Muscle of leg (tissue), 16 donors: ENCODE measurements at places on chromosomes 6 and 20.

- no peak for DNase-seq
Observed at GRCh38 chr6:127630800-127631199, 53.8 kb downstream of the C6orf58 start.

DNA sequence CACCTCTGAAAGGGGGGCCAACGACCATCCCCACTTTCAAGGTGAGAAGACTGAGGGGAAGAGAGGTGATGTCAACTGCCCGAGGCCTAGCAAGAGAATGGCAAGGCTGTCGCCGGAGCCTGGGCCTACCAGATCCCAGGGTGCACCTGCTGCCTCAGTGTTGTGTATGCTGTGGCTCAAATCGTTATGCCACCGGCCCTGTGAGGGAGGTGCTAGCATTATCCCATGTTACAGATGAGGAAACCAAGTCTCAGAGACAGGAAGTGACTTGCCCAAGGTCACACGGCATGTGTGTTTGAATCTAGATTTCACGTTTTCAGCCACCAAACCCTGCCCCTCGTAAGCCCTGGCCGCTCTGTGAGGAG is 152.5 kb downstream of the CEBPB start:
- DNase-seq: no peak

DNA sequence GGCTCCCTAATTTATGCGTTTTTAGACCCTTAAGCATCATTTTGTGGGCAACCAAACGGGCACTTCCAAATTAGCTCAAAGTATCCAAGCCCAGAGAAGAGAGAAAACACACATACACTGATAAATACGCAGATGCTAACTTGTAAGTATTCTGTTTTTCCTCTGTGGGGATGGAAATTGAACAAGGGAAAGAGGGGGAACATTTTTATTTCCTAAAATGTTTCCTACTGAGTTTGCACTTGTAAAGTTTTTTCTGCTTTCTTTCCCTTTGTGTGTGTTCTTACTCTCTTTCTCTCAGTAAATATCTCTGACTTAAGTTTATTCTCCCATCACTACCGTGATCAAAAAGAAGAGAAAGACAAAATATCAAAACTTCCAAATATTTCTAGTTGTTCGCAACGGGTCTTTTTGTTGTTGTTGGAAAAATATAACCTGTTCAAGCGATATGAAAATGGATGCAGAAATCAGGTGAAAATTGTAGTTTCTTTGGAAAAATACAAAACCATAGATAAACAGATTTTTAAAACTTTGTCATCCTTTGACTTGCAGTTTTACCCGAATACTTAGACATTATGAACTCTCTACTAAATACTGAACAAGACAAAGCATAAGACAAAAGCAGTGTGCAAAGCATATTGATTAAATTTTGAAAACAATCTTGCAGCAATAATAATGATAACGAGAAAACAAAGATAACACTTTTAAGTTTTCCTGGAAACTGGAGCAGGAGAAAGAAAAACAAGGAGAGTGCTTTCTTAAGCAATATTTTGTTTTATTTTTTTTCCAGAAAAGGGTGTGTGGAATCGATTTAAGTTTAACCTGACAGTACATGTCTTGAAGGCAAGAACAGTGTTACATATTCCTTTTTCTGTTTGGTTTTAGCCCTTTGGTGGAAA is 1.0 kb upstream of the NKX2-4 start:
- DNase-seq: peak; percentile 13

GRCh38 chr20:11777387-11778205 is 140.1 kb upstream of the BTBD3 start:
- DNase-seq: peak; percentile 22

DNA sequence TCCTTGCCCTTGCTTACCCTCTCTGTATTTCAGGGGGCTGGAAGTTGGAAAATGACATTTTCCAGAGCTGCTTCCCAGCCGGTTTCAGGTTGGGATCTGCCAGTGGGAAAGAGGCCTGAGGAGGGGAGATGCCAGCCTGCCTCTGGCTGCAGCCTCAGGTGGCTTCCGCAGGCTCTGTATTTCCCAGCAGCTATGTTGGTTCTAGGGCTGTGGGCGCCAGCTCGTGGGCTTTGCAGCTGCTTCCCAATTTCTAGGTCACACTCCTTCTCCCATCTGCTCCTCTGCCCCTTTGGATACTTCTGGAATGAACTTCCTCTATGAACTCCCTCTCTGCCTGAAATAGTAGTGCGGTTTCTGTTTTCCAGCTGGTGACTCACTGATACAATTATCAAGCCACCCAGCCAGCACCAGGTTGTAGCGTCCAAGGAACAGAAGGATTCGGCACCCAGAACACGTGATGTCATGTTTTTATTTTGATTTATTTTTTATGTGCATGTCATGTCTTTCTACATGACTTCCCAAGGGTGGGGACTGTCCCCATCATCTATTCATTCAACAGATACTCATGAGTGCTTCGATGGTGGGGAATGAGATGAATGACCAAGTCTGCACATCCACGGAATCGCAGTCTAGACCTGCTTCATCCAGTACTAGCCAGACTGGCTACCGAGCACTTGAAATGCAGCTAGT is 38.0 kb downstream of the TGM2 start:
- DNase-seq: peak; percentile 69

DNA sequence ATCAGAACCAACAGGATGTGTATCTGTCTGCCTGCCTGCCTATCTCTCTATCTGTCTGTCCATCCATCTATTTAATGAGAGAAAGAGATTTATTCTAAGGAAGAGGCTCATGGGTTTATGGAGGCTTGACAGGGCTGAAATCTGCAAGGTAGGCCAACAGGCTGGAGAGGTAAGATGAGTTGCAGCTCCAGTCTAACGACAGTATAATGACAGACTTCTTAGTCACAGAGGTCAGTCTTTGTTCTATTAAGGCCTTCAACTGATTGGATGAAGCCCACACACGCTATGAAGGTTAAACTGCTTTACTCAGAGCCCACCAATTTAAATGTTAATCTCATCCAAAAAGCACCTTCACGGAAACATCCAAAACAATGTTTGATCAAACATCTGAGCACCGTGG is 100.3 kb upstream of the ENPP5 start:
- DNase-seq: no peak

- no peak for DNase-seq
Observed at GRCh38 chr6:47844881-47845280, 63.0 kb downstream of the OPN5 start.

DNA sequence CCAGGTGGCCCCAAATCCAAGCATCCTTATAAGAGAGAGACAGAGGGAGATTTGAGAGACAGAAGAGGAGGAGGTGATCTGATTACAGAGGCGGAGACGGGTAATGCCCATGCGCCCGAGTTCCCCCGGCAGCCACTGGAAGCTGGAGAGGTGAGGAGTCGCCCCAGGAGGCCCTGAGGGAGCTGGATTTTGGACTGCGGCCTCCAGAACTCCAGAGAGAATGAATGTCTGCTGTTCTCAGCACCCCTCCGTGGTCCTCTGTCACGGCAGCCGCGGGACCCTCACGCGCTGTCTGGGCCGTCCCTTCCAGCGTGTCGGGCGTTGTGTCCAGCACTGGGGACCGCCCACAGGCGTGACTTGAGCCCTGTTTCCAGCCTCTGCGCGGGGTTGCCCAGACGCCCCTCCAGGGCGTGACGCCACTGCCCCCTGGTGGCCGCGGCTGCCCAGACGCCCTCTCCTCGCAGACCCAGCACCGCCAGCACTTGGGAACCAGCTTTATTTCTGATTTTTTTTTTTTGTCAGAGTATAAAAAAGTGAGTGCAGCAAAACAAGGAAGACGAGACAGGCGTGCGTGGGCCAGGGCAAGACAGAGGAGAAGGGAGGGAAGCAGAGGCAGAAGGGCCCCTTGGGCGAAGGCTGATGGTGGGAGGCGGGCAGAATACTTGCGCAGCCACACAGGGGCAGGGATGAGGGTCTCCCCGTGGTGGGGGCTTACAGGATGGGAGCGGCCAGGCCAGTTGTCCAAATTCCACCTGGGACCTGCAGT is 4.1 kb upstream of the ZNF512B start:
- peak; percentile 92 for DNase-seq

DNA sequence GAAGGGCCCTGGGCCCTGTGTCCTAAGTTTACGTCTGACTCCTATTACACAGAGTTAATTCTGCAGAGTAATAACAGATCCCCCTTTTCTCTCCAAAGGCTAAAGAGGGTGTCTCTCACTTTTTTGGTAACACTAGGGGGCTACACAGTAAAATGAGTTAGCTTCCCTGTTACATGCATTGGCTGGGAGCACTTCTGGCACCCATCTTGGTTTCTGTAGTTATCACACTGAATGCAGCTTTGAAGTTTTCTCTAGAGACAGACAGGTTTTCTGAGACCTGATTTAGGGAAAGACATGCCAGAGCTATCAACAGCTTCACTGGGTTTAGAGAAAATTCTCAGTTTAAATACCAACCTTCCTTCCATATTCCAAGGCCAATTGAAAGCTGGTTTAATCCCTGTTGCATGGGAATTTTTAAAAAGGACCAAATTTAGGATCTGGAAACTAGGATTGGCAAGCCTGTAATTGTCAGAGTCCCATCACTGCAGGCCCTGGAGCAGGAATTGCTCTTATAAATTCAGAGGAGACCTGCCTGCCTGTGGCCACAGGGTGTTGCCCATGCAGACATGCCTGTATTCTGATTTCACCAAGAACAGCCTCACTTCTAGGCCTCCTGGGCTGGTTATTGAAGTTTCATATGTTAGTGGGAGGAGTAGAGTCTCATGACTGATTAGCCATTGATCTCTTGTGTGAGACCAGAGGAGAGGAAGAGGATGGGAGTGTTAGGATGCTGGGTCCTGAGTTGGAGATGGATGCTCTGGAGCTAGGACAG is 29.4 kb downstream of the RNF8 start:
- DNase-seq: no peak

- no peak for DNase-seq
Observed at GRCh38 chr6:124434421-124434820, 527.8 kb upstream of the RNF217 start.

DNA sequence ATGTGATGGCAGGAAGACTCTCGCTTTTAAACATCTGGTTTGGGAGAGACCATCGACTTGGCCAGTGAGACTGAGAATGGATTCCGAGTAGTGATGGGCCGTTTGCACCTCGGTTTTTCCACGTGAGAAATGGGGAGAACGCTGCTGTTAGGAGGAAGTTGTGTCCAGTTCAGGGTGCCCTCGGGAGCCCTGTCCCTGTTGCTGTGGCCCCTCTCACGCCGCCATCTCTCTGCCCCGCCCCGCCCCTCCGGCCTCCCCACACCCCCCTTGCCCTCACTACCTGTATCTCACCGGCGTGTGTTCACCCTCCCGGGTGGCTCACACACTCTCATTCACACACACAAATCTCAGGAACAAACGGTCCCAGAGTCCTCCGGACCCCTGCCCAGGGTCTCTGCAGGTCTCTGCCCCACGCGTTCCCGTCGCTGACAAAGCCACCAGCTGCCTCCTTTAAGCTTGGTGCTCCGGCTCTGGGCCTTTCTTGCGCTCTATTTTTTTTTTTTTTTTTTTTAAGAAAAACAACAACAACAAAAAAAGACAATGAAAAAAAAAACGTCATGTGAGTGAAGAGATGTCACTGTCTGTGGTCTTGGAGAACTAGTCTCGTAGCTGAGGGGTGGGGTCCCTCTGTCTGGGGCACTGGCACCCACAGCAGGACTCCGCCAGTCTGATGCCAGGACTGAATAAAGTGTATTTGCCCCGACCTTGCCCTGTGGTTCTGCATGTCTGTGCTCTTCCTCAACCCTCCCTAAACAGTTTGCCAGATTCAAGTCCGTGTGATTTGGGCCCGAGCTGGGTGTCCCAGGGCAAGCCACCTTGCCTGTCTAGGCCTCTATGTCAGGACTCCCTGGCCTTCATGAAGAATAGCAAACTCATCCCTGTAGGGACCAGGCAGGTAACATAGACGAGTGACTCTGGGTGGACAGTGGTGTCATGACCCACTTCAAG is 2.9 kb downstream of the SOX12 start:
- DNase-seq: peak; percentile 78

- DNase-seq: no peak
Observed at GRCh38 chr6:43077333-43077809, 1.3 kb downstream of the PTK7 start.

DNA sequence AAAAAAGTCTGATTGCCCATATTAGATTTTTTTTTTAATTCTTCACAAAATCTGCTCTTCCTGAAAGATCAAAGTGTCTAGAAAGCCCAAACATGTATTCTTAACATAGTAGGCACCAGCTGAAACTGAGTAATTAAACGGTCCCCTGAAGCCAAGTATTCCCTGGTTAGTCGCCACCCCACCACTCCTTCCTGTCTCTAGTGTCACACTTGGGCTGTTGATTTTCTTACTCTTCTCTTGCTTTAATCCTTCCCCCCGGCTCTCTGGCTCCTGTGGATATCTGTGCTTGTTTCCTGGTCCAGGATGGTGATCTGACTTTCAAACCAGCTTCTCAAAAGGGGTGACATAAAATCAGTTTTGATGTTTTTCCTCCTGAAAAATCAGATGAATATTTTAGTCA is 162.9 kb downstream of the QKI start:
- DNase-seq: no peak

- DNase-seq: no peak
Observed at GRCh38 chr6:111614833-111615582, 9.3 kb upstream of the TRAF3IP2 start.

GRCh38 chr6:11298651-11299420 is 66.4 kb upstream of the NEDD9 start:
- DNase-seq: no peak

DNA sequence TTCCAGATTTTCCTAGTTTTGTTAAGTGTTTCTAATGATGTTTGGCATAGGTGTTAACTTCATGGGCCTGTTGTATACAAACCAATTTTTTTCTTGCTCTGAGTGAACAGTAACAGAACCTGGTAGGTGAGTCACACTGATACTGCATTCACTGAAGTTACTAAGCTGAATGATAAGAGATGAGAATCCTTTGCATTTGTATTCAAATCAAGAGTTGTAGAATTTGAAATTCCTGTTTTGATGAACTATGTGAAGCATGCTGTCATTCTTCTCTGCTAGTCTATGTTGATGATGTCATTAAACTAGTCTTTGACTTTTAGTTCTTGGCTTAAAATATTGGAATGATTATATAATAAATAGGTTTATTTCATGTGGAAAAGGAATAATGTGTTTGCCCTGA is 37.9 kb downstream of the PTPRA start:
- no peak for DNase-seq

DNA sequence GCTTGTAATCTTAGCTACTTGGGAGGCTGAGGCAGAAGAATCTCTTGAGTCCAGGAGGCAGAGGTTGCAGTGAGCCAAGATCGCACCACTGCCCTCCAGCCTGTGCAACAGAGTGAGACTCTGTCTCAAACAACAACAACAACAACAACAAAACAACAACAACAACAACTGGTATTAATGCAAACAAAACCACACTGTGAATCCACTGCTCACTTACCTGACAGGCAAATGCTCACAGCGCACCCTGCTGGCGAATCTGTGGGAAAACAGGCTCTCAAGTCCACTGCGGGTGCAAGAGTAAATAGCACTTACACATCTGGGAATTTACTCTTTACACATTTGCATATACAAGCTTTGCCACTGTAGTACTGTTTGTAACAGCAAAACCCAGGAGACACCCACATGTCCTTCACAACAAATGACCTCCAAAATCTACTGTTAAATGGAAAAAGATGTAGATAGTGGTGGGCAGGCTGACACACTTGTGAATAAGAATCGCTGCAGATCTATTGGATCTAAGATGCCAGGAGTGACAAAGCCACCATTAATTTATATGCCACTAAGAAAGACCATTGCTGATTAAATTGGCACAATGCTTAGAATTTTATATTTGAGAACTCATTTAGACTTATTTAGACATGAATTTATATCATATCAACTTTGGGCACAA is 29.3 kb downstream of the NSFL1C start:
- peak; percentile 72 for DNase-seq
